ENCODE measurements at places on chromosomes 12 and 14.
A peak's percentile ranks its signal among the peaks of the same experiment; 100 is the strongest.

DNA sequence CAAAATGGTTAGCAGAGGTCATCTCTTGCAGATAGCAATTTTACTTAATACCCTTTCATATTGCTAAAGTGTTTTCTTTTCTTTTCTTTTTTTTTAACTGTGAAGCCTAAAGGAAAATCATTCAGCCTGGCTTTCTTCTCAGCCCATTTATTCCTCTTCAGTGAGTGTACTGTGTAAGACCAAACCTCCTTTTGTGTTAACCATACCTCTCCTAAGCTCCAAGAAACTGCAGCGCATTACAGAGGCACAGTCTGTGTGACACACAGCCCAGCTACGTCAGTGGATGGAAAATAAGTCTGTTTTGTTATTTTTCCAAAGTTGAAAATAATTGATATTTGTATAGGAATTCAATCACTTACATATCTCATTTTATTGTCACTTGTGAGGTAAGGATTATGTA is 21.7 kb downstream of the DCAF5 start:
- no peak for DNase-seq

DNA sequence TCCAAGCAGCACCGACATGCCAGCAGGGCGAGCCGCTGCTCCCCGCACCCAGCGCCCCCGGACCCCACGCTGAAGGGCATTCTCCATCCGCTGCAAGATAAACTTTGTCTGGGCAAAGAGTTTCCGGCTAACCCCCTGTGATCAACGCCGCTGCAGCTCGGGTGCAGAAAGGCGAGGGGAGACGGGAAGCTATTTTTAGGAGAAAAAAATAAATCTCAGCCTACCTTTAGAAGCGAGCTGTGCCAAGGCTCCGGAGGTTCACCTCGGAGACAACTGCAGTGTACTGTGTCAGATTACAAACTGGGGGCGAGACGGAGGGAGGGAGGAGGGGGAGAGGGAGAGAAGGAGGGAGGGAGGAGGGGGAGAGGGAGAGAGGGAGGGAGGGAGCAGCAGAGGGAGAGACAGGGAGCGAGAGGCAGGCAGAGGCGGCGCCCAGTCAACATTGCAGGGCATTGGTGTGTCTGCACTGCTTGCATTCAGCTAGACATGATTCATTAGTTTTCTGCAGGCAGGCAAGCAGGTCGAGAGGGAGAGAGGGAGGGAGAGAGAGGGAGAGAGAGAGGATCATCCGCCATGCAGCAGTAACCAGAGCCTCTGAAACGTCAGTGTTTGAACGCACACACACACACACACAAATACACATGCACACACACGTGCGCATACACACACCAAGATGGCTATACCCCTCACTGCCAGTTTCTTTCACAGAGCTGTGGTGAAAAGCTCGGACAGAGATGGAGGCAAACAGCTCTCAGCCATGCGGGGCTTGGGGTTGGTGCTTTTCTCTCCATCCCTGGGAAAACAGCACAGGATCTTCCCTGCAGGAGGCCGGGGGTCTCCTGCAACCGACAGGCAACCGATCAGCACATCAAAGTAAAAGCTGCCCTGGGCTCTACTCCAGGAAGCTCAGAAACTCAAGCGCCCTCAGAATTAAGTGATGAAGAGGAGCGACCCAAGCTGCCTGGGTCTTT is at the start of gene RIMBP2:
TSS of gene RIMBP2 (minus strand) at position 302 of the 971 bp plus-strand sequence. CDS start 237,286 bp downstream, outside the sequence.
- DNase-seq = peak; percentile 16

DNA sequence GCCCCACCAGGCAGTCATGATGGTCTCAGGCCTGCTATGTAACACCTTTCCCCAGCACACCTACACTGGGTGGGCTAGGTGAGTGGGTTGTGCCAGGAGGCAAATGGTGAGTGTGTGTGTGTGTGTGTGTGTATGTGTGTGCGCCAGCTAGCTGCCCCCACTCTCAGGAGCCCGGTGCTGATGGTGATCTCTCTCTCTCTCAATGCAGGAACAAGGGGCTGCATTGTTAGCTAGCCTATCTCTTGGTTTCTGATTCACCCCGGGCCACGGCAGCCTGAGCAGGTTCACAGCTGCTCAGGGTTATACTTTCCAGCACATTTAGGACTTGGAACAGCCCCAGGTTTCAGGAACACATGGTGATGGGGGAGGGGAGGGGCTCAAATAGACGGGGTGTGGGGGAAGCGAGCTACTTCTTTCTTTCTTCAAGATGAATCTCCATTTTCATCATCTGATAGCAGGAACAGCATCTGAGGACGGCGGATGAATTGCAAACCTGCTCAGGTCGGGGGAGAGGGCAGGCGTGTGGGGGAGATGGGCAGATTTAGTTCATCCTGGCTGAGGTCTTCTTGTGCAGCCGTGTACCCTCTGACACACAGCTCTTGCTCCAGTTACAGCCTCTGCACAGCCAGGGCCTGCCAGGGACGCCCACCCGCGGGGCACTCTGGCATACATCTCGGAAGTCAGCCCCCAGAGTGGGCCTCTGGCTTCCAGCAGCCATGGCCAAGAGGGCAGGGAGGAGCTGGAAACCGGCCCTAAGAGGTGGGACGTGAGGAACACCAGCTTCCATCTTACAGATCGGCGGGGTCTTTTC is 137.6 kb downstream of the ZFP36L1 start:
- DNase-seq = no peak

- DNase-seq = no peak
These were observed 41.7 kb downstream of the MIS18BP1 start for GRCh38 chr14:45211295-45211694.

- DNase-seq = no peak
These were observed 114.8 kb downstream of the C12orf75 start for GRCh38 chr12:105445249-105445648.

- no peak for DNase-seq
These were observed 27.9 kb downstream of the PCNX1 start for GRCh38 chr14:70935135-70935534.

- DNase-seq = no peak
These were observed 62.4 kb upstream of the FOXG1 start for GRCh38 chr14:28704153-28704552.

DNA sequence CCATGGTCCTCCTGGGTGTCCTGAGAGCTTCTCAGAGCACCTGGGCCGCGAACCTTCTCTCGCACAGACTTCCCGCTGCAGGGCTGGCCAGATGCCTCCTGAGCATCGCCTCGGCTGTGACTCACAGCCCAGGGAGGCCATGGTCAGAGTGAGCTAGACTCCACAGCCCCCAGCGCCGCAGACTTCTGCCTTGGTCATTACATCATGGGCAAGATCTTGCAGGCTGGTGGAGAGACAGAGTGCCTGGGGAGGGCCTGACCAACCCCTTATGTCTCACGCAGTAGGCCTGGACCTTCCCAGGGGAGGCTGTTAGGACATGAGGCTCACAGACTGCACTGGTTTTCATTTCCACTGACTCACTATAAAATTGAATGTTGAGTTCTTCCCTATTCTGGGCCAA is 41.8 kb downstream of the SMOC1 start:
- DNase-seq = peak; percentile 31

DNA sequence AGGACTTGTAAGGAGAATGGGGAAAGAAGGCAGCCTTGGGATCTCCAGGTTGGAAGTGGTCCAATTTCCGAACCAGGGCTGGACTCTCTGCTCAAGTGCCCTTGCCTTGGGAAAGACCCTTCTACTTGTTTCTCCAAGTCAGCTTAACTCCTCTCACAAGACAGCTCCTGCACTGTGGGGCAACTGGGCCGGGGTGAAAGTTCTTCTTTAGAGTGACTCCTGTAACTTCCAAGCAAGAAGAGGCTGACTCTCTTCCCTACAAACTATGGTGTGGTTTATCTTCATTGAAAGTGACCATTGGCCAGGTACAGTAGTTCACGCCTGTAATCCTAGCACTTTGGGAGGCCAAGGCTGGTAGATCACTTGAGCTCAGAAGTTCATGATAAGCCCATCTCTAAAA is 13.7 kb downstream of the KRT1 start:
- no peak for DNase-seq
